Activated CD8-positive, alpha-beta T cell treated with anti-CD3 and anti-CD28 coated beads, Interleukin-2, amount 10 ng/mL, durations not matched to agents 7 days and 5 days (primary cell): ENCODE measurements at places on chromosomes 11 and 22. TPM values are rescaled to one million over a fixed set of nuclear protein-coding genes. Genes with fewer than 3 reads are reported as not detected.
A peak's percentile ranks its signal among the peaks of the same experiment; 100 is the strongest.

Gene ZNF215
- total RNA-seq, result 1.3 TPM

Gene IGLL1
- not detected for total RNA-seq

Gene TMEM191C
- total RNA-seq, result 2.4 TPM

Gene PIH1D2
- total RNA-seq, result 0.24 TPM

Gene CCDC188
- total RNA-seq, result not detected

Gene MISFA
- 1.4 TPM for total RNA-seq

Gene PGA5
- total RNA-seq, result not detected

Gene SMIM35
- 2.4 TPM for total RNA-seq

Gene TEX12
- not detected for total RNA-seq

Gene C11orf91
- total RNA-seq, result not detected

Gene SYT13
- total RNA-seq, result not detected

- H3K4me1 ChIP-seq, result peaks cover 17% of the 10 kb centered on the region
- H3K36me3 ChIP-seq, result no peaks in the 10 kb centered on the region
- no peak for DNase-seq
- no peak overlapping the region for H3K27ac ChIP-seq
- H3K27me3 ChIP-seq, result no peaks in the 10 kb centered on the region
Observed at GRCh38 chr11:73649206-73649605, 2.8 kb downstream of the PLEKHB1 start.

GRCh38 chr22:46352691-46353386 lies 17.3 kb downstream of the TRMU start:
- no peak overlapping the region for H3K4me3 ChIP-seq
- peaks cover 46% of the 10 kb centered on the region for H3K36me3 ChIP-seq
- H3K4me1 ChIP-seq, result no peaks in the 10 kb centered on the region

DNA sequence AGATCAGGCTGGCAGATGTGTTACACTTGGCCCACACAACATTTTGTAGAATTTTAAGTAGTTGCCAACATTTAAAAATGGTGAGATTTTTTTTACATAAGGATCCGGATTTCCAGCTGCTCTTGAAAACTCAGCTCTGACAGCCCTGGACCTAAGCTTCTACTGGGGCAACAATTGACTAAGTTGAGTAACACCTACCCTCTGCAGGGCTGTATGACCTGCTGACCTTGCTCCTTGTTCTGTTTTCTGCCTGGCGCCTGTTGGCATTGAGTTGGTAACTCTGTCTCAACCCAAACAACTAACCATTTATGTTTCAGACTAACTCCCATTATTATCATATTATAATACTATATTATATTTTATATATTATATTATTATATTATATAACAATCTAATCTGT lies 21.1 kb upstream of the LRRC55 start:
- no peak overlapping the region for H3K4me3 ChIP-seq
- peaks cover 9% of the 10 kb centered on the region for H3K27me3 ChIP-seq
- H3K27ac ChIP-seq, result no peak overlapping the region
- DNase-seq, result no peak

GRCh38 chr22:25497181-25497641 lies 67.3 kb upstream of the GRK3 start:
- peaks cover 16% of the 10 kb centered on the region for H3K36me3 ChIP-seq
- DNase-seq, result no peak
- H3K4me3 ChIP-seq, result no peak overlapping the region

GRCh38 chr11:95267601-95268213 lies 36.7 kb upstream of the SESN3 start:
- H3K4me1 ChIP-seq, result peaks cover 17% of the 10 kb centered on the region
- H3K27ac ChIP-seq, result no peak overlapping the region
- H3K36me3 ChIP-seq, result no peaks in the 10 kb centered on the region
- H3K4me3 ChIP-seq, result no peak overlapping the region
- peaks cover 2% of the 10 kb centered on the region for H3K27me3 ChIP-seq
- DNase-seq, result no peak

GRCh38 chr11:122690801-122691548 lies 35.5 kb downstream of the UBASH3B start:
- peak overlapping the region; percentile 73 for H3K4me3 ChIP-seq
- no peaks in the 10 kb centered on the region for H3K27me3 ChIP-seq
- H3K27ac ChIP-seq, result peak overlapping the region; percentile 86
- H3K36me3 ChIP-seq, result peaks cover 41% of the 10 kb centered on the region
- peaks cover 79% of the 10 kb centered on the region for H3K4me1 ChIP-seq

- H3K27ac ChIP-seq, result no peak overlapping the region
- DNase-seq, result peak; percentile 22
- peaks cover 16% of the 10 kb centered on the region for H3K4me1 ChIP-seq
- no peaks in the 10 kb centered on the region for H3K36me3 ChIP-seq
- H3K27me3 ChIP-seq, result peaks cover 56% of the 10 kb centered on the region
- H3K4me3 ChIP-seq, result peak overlapping the region; percentile 60
Observed at GRCh38 chr11:102111787-102112508, 1.7 kb downstream of the YAP1 start.

DNA sequence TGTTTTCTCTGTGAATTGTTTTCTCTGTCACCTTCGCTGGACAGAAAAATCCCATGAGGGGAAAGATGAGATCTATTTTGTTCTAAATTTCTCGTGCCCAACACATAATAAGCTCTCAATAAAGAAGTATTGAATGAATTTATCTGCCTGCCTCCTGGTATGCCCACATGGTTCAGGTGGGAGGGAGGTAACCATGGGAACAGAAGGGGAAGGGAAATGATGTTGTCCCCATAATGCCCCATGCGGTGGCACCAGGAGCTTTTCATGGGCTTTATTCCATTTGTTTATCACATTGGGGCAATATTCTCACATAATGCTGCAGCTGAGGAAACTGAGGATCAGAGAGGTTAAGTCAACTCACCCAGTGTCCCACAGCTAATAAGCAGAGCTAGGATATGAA lies 8.7 kb downstream of the USH1C start:
- H3K4me3 ChIP-seq, result no peak overlapping the region
- H3K4me1 ChIP-seq, result no peaks in the 10 kb centered on the region
- peaks cover 16% of the 10 kb centered on the region for H3K27me3 ChIP-seq
- no peaks in the 10 kb centered on the region for H3K36me3 ChIP-seq
- H3K27ac ChIP-seq, result no peak overlapping the region
- no peak for DNase-seq

DNA sequence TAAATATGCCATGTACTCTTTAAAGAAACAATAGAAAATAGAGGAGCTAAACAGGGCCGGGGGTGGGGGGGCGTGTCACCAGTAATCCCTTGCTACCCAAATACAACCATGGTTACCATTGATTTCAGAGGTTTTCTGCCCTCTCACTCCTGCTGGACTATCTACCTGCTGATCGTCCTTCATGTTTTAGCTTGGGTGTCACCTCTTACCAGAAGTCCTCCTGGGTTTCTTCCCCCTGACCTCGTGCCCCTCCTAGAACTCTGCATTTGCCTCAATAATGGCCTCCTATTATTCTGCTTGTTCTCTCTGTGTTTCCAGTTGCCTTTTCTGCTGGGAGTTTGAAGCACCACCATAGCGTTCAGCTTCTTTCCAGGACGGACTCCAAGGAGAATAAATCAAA lies 9.4 kb upstream of the PVALB start:
- no peaks in the 10 kb centered on the region for H3K36me3 ChIP-seq
- no peak overlapping the region for H3K27ac ChIP-seq
- peaks cover 32% of the 10 kb centered on the region for H3K4me1 ChIP-seq
- no peak for DNase-seq
- H3K27me3 ChIP-seq, result peaks cover 16% of the 10 kb centered on the region

GRCh38 chr11:8381343-8381742 lies 117.7 kb upstream of the LMO1 start:
- peaks cover 7% of the 10 kb centered on the region for H3K27me3 ChIP-seq
- no peak overlapping the region for H3K27ac ChIP-seq
- no peaks in the 10 kb centered on the region for H3K4me1 ChIP-seq
- no peaks in the 10 kb centered on the region for H3K36me3 ChIP-seq
- DNase-seq, result no peak

GRCh38 chr11:75328426-75329277 lies 22.8 kb downstream of the ARRB1 start:
- DNase-seq, result peak; percentile 87
- H3K27ac ChIP-seq, result peak overlapping the region; percentile 94
- peaks cover 78% of the 10 kb centered on the region for H3K4me1 ChIP-seq
- peak overlapping the region; percentile 47 for H3K4me3 ChIP-seq

- H3K27ac ChIP-seq, result no peak overlapping the region
- DNase-seq, result no peak
- peaks cover 3% of the 10 kb centered on the region for H3K27me3 ChIP-seq
Observed at GRCh38 chr11:12890476-12890875, 118.6 kb upstream of the RASSF10 start.

GRCh38 chr11:70759846-70760245 lies 361.5 kb downstream of the CTTN start:
- DNase-seq, result no peak
- no peaks in the 10 kb centered on the region for H3K36me3 ChIP-seq
- H3K4me1 ChIP-seq, result no peaks in the 10 kb centered on the region
- no peak overlapping the region for H3K4me3 ChIP-seq
- no peaks in the 10 kb centered on the region for H3K27me3 ChIP-seq
- no peak overlapping the region for H3K27ac ChIP-seq

DNA sequence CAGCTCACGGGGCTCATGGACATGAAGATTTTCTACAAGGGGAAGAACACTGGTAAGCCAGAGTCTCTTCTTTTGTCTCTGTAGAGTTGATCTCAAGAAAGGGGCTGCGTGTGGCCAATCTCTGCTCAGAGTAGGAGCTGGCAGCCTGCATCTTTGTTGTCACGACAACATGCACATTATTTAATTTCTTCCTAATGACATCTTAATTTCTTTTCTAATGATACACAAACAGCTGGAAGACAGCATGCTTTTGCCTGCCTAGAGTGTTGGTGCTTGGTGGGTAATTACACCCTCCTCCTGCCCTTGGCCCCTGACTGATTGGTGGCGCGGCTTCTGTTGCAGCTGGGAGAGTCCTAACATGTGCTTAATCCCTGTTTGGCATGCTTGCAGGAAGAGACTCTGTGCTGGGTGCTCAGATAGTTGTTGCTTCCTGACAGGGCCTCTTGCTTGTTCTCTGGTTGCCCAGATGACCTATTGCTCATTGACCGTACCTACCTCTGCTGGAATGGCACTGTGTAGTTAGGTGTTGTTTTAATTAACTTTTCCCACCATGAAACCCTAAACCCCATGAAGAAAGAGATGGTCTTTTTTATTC lies 106.9 kb upstream of the SORL1-AS1 start:
- peaks cover 73% of the 10 kb centered on the region for H3K36me3 ChIP-seq
- peaks cover 25% of the 10 kb centered on the region for H3K4me1 ChIP-seq
- H3K27me3 ChIP-seq, result no peaks in the 10 kb centered on the region
- no peak overlapping the region for H3K4me3 ChIP-seq

- peaks cover 23% of the 10 kb centered on the region for H3K4me1 ChIP-seq
- DNase-seq, result peak; percentile 28
- no peaks in the 10 kb centered on the region for H3K36me3 ChIP-seq
- peaks cover 3% of the 10 kb centered on the region for H3K27me3 ChIP-seq
- peak overlapping the region; percentile 65 for H3K27ac ChIP-seq
- no peak overlapping the region for H3K4me3 ChIP-seq
Observed at GRCh38 chr22:25966448-25966913, 202.8 kb upstream of the SEZ6L start.

DNA sequence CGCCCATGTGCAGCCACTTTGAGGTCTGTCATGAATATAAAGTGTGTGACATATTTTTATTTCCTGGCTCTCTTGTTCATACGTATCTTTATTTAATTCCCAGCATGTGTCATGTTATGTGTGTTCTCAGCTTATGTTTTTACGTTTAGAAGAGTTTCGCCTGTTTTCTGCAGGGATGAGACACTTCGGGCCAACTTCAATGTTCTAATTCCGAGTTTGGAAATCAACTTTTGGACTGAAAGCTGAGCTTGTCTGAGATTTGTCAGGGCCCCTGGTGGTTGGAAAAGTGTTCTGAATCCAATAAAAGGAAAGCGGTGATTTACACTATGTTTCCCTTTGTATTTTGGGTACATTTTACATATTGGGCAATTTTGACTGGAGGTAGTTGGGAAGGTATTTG lies 810.7 kb downstream of the TBC1D22A start:
- DNase-seq, result no peak

- no peaks in the 10 kb centered on the region for H3K4me1 ChIP-seq
- no peaks in the 10 kb centered on the region for H3K27me3 ChIP-seq
- H3K4me3 ChIP-seq, result no peak overlapping the region
- no peak for DNase-seq
Observed at GRCh38 chr11:121800240-121800639, 315.8 kb downstream of the BLID start.

DNA sequence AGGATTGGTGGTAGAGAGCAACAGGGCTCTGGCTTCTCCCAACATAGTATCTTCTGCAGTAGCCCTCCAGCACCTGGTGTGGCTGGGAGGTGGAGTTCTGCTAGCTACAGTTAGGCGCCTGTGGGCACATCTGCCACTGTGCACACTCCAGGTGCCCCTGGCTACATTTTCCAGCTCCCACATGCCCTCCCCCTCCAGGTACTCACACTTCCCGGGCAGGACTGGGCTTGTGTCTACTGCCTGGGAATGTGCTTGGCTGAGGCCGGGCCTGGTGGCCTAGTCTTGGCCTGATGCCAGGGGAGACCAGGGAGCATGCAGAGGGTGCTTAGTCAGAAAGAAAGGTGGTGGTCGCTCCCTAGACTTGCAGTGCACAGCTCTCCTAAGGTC lies 15.8 kb downstream of the PHLDB1 start:
- H3K4me3 ChIP-seq, result no peak overlapping the region
- H3K27ac ChIP-seq, result no peak overlapping the region
- no peaks in the 10 kb centered on the region for H3K36me3 ChIP-seq
- H3K27me3 ChIP-seq, result peaks cover 16% of the 10 kb centered on the region

- no peak overlapping the region for H3K4me3 ChIP-seq
- no peak for DNase-seq
- H3K27ac ChIP-seq, result no peak overlapping the region
- no peaks in the 10 kb centered on the region for H3K27me3 ChIP-seq
Observed at GRCh38 chr22:46359362-46359761, 23.8 kb downstream of the TRMU start.

DNA sequence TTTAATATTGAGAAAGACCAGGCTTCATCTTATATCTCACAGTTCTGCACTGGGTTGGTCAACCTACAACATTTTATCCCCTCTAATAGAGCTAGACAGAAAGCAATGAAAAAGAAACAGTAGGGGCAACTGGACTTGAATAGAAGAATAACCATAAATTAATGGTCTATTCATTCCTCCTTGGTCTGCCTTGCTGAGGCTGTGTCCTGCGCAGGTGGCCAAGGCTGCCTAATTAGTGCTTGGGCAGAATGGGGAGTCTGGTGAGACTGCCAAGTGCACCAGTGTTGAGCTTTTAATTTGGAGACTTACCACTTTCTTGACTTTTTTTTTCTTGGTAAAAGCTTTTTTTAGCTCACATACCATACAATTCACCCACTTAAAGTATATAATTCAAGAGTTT lies 35.0 kb upstream of the SPON1 start:
- no peaks in the 10 kb centered on the region for H3K27me3 ChIP-seq
- H3K27ac ChIP-seq, result no peak overlapping the region
- H3K4me3 ChIP-seq, result no peak overlapping the region
- H3K4me1 ChIP-seq, result peaks cover 51% of the 10 kb centered on the region
- no peak for DNase-seq

GRCh38 chr11:32473282-32473909 lies 38.1 kb upstream of the WT1 start:
- no peak overlapping the region for H3K4me3 ChIP-seq
- DNase-seq, result no peak
- H3K27ac ChIP-seq, result no peak overlapping the region
- H3K27me3 ChIP-seq, result peaks cover 3% of the 10 kb centered on the region
- no peaks in the 10 kb centered on the region for H3K36me3 ChIP-seq
